Stimulated activated CD4-positive, alpha-beta T cell treated with anti-CD3 and anti-CD28 coated beads, Interleukin-12 subunit alpha, Interleukin-12 subunit beta, amount 100 ng/mL, for 24 hours (primary cell): ENCODE measurements at places on chromosomes 3 and 15.

DNA sequence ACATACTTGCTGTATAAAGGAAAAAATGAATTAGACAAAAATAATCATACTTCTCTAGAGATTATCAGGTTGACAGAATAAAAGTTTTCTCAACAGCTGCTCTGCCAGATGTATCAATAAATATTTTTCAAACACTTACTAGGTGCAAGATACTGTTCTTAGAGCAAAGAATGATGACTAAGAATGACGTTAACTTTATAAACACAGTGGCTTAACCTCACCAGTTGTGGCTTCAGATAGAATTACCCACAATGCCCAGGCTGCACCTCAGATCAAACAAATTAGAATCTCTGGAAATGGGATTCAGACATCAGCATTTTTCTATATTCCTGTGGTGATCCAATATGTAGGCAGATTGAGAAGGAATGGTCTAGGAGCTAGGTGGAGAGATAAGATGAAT lies 422.4 kb upstream of the ATP11B start:
- DNase-seq: no peak

DNA sequence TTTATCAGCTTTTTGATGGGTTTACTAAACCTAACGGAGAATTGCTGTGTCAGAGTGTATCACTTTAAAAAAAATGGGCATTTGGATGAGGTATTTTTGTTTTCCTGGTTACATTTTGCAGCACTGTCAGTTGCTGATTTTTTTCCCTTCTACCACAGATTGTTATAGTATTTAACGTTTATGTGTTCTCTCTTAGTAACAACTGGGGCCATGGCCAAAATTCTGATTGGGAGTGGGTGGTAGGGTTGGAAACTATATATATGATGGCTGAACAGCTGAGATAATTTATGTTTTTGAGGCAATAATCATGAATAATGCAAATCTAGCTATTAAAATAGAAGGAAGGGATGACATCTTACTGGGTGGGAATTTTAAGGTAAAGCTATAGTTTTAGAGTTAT lies 229.4 kb upstream of the SUCLG2 start:
- no peak for DNase-seq

GRCh38 chr3:5731100-5731499 lies 543.6 kb downstream of the EDEM1 start:
- no peak for DNase-seq

DNA sequence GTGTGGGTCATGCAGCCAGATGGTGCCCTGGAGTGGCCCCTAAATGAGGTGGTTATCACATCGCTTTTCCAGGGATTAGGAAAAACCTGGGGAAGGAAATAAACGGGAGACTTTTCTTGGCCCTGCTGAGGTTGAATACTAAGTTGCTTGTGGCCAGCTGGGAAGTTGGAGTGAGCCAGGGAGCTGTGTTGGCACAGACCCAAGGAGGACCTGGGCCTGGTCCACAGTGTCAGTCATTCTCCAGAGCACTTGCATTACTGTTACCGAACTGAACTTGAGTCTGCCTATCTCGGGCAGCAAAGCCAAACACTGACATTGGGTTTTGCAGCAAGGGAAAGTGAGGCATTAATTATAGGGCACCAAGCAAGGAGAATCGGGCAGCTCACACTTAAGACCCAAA lies 339.0 kb downstream of the GABRB3 start:
- no peak for DNase-seq

GRCh38 chr15:59174835-59175831 lies 31.5 kb upstream of the LDHAL6B start:
- peak; percentile 1 for DNase-seq

DNA sequence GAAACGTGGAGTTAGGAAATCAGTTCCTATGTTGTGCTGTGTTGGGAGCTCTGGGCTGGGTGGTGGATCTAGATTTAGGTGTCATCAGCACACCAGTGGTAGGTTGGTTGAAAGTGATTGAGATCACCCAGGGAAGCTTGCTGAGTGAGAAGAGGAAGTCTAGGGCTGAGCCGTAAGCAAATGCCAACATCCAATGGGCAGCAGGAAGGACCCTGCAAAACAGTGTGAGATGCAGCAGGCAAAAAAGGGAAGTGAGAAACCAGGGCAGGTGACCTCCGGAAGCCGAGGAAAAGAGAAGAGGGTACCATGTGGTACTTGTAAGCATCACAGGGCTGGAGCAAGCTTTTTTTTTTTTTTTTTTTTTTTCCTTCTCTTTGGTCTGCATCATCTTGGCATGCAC lies 15.9 kb upstream of the COPG1 start:
- no peak for DNase-seq

DNA sequence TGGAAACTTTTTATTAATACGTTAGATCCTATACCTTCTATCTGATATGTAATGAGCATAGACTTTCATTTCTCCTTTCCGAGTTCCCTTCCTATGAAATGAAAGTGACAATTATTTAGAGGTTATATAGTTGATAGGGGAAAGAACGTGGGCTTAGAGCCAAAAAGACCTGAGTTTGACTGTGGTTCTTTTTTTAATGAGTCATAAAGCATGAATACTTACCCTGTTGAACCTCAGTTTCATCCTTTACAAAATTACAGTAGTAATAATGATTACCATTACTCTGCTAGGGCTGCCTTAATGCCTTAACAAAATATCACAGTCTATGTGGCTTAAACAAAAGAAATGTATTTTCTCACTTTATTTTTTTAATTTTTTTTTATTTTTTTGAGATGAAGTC lies 75.9 kb downstream of the AGBL1 start:
- DNase-seq: no peak
